Bronchial smooth muscle cell (primary cell): ENCODE measurements at places on chromosomes 2 and 18. TPM values are rescaled to one million over a fixed set of nuclear protein-coding genes. Genes with fewer than 3 reads are reported as not detected.

The CREG2 gene
- total RNA-seq: 0.26 and 0.32 TPM in 2 replicates

The MYO5B gene
- total RNA-seq: under 0.01 and 0.17 TPM in 2 replicates

The PEX13 gene
- total RNA-seq: 13.9 and 20.2 TPM in 2 replicates

The ABCG5 gene
- not detected in 2 replicates for total RNA-seq

The ZAP70 gene
- total RNA-seq: 0.09 and 0.16 TPM in 2 replicates

The UPP2 gene
- 0.09 TPM in 1 of 2 replicates, not detected in the other for total RNA-seq

The REG3A gene
- total RNA-seq: not detected in 2 replicates

The RAPGEF4 gene
- total RNA-seq: 0.79 and 1.9 TPM in 2 replicates

The RGPD4 gene
- not detected in 2 replicates for total RNA-seq

The PDE1A gene
- 6.5 and 27.9 TPM in 2 replicates for total RNA-seq

The ALPI gene
- total RNA-seq: not detected in 2 replicates

The RAB6C gene
- total RNA-seq: not detected in 2 replicates

The CD8B2 gene
- not detected in 2 replicates for total RNA-seq
